ENCODE measurements at places on chromosomes 11 and 22.

DNA sequence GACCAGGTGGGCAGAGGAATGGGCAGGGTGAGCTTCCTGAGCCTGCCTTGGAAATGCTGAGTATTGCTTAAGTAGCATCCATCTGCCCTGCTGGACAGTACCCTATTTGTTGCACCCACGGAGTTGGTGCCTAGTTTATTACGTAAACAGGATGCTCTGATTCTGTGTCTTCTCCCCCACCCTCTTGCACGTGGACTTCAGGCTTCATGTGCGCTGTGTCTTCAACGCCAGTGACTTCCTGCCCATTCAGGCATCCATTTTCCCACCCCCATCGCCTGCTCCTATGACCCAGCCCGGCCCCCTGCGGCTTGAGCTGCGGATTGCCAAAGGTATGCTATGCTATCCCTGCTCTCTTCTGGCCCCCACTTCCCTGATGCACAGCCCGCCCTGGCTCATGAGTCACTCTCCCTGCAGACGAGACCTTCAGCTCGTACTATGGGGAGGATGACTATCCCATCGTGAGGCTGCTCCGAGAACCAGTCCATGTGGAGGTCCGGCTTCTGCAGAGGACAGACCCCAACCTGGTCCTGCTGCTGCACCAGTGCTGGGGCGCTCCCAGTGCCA, 5.7 kb downstream of the ZP1 start:
- H3K27ac ChIP-seq, result no peak overlapping the region
- H3K36me3 ChIP-seq, result no peaks in the 10 kb centered on the region
- no peak overlapping the region for H3K4me3 ChIP-seq

DNA sequence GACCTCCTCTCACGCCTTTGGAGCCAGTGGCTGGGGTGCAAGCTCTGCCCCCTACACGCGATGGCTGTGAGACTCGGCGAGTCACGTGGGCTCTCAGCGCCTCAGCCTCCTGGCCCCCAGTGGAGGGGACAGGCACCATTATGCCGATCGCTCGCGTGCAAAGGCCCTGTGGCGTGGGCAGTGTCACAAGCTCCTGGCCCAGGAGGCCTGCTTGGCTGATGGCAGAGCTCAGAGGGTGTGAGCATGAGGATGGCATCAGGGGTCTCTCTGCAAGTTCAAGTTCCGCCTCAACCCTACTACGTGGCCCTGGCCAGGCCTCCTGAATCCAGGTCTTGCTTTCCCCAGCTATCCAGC, 90.8 kb upstream of the KCNQ1OT1 start:
- no peaks in the 10 kb centered on the region for H3K36me3 ChIP-seq
- no peak overlapping the region for H3K4me3 ChIP-seq
- no peak for DNase-seq
- H3K27ac ChIP-seq, result no peak overlapping the region
- no peaks in the 10 kb centered on the region for H3K4me1 ChIP-seq

GRCh38 chr11:36360826-36361415, 64.8 kb downstream of the PRR5L start:
- peak overlapping the region; percentile 11 for H3K4me3 ChIP-seq
- H3K36me3 ChIP-seq, result no peaks in the 10 kb centered on the region
- H3K27ac ChIP-seq, result no peak overlapping the region
- peaks cover 49% of the 10 kb centered on the region for H3K4me1 ChIP-seq

GRCh38 chr11:126892756-126893155, 107.8 kb downstream of the KIRREL3 start:
- no peak overlapping the region for H3K4me3 ChIP-seq
- H3K36me3 ChIP-seq, result no peaks in the 10 kb centered on the region
- no peak for DNase-seq
- no peak overlapping the region for H3K27ac ChIP-seq
- peaks cover 2% of the 10 kb centered on the region for H3K4me1 ChIP-seq
- H3K27me3 ChIP-seq, result peaks cover 2% of the 10 kb centered on the region

- no peaks in the 10 kb centered on the region for H3K4me1 ChIP-seq
- no peaks in the 10 kb centered on the region for H3K36me3 ChIP-seq
- no peaks in the 10 kb centered on the region for H3K27me3 ChIP-seq
- peak; percentile 73 for DNase-seq
Measured at GRCh38 chr22:24875862-24876506, 70.0 kb downstream of the SGSM1 start.

GRCh38 chr11:87405356-87405755, 367.6 kb downstream of the TMEM135 start:
- H3K4me3 ChIP-seq, result no peak overlapping the region
- no peaks in the 10 kb centered on the region for H3K36me3 ChIP-seq

DNA sequence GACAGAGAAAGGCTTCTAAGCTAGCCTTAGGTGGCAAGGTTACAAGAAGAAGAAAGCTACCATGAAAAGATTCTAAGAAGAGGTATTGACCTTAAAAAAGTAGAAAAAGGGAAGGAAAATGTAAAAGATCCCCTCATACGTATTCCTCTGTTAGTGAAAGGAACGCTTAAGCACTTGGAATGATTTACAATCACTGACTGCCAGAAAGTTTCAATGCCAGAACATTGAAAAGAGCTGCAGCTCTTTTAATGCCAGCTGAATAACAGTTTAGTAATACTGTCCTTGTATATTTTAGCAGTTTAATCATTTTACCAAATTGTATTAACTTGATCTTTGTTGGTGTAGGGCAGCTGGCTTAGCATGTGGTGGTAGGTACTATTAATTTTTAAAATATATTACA, 650.7 kb downstream of the FAM181B start:
- H3K4me1 ChIP-seq, result no peaks in the 10 kb centered on the region
- no peaks in the 10 kb centered on the region for H3K27me3 ChIP-seq
- H3K4me3 ChIP-seq, result no peak overlapping the region
- DNase-seq, result no peak
- no peak overlapping the region for H3K27ac ChIP-seq
- H3K36me3 ChIP-seq, result no peaks in the 10 kb centered on the region

DNA sequence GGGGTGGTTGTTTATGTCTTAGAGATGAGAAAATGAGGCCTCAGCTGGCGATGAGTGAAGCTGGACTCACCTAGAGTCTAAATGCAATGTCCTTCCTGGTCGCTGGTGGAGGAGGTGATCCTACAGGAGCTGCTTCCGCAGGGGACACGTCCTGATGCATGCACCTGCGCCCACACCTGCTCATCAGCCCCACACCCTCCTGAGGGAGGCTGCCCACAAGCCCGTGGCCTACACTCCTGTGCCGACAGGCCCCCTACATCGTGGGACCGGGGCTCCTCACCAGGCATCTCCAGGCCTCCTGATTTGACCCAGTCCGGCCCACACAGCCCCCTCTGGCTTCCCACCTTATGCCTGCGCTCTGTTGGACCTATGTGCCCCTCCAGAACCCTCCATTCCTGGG, 857.2 kb downstream of the TBC1D22A start:
- H3K27me3 ChIP-seq, result no peaks in the 10 kb centered on the region
- no peak overlapping the region for H3K4me3 ChIP-seq
- no peak for DNase-seq
- no peaks in the 10 kb centered on the region for H3K36me3 ChIP-seq
- no peaks in the 10 kb centered on the region for H3K4me1 ChIP-seq

DNA sequence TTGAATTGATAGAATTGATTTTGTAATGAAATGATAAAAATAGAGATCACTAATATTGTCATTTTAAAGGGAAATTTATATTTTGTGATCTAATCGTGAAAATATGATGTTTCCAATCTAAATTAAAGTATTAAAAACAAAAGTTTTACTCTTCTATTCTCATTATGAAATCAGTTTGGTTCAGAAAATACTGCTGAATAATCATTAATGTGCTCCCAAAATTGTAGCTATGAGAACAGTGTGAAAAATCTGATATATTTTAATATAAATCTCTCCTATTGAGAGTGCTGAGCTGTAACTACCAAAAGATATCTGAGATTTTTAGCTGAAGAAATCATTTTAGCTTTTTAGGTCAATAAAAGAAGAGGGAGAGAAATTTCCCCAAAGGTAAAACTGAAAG, 287.5 kb upstream of the ANO3 start:
- H3K27ac ChIP-seq, result no peak overlapping the region
- H3K36me3 ChIP-seq, result no peaks in the 10 kb centered on the region
- H3K4me1 ChIP-seq, result no peaks in the 10 kb centered on the region
- no peaks in the 10 kb centered on the region for H3K27me3 ChIP-seq
- DNase-seq, result no peak

DNA sequence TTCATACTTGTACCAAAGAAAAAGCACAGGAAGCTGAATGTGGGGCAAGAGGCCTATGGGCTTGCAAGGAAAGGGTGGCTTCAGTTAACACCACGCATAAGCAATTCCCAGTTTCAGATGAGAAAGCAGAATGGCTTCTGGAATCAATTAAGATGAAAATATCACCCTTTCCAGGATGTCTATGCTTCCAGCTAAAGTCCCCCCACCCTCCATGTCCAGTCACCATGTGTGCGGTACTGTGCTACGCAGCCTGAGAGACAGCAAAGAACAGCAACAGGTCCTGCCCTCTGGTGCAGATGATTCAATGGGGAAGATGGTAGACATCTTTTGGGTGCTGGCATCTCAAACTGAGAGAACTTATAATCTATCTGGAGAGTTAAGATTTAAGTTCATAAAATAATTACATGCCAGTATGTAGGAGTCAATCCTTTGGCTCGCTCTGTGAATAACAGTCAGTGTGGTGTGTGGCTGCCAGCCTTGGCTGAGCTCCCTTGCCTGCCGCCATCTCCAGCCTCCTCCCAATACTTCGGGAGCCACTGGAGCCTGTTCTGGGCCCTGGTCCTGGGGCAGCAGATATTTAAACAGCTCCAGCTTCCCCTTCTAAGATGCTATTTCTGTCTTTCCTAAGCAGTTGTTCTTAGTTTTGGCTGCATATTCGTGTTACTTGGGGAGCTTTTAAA, 44.5 kb downstream of the ME3 start:
- H3K4me3 ChIP-seq, result no peak overlapping the region
- H3K27ac ChIP-seq, result no peak overlapping the region
- no peaks in the 10 kb centered on the region for H3K36me3 ChIP-seq
- H3K27me3 ChIP-seq, result peaks cover 7% of the 10 kb centered on the region
- DNase-seq, result no peak

DNA sequence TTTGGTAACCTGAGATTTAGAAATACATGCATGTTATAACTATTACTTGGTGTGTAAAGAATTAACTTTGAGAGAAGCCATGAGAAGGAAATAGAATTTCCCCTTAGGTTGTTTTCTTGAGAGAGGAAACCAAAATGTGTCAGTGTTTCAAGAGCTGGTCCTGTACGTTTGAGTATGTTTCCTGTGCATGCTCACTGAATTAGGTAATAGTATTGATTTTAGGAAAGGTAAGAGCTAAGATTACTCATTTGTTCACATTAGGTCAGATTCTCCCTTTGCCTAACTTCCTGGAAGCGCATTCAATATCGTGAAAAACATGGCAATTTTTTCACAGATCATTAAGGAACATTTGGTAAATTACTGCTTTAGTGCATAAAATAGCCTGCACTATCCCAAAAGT, 49.3 kb upstream of the RDX start:
- peak overlapping the region; percentile 61 for H3K4me3 ChIP-seq
- peak; percentile 66 for DNase-seq
- H3K27me3 ChIP-seq, result no peaks in the 10 kb centered on the region
- peaks cover 57% of the 10 kb centered on the region for H3K4me1 ChIP-seq
- H3K36me3 ChIP-seq, result peaks cover 13% of the 10 kb centered on the region

GRCh38 chr22:22022947-22023534, 40.5 kb upstream of the TOP3B start:
- no peak overlapping the region for H3K27ac ChIP-seq
- DNase-seq, result no peak
- H3K4me3 ChIP-seq, result no peak overlapping the region
- H3K4me1 ChIP-seq, result peaks cover 3% of the 10 kb centered on the region

DNA sequence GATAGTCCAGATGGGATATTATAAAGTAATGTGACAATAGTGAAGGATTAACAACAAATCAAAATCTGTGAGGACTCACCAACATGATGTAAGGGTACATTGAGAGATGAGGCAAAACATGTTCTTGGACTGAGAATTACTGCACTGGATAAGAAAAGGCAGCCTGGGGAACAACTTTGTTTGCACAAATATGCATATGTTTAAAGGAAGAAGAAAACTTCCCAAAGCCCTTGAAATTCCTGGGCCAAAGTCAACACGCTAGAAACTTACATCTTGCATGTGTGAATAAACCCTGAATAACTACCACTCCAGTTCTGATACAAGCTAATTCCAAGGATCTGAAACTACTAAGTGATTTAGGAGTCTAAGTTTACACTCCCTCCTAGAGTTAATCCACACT, 1.1 kb downstream of the OR52A5 start:
- no peak overlapping the region for H3K27ac ChIP-seq
- H3K36me3 ChIP-seq, result no peaks in the 10 kb centered on the region
- no peaks in the 10 kb centered on the region for H3K27me3 ChIP-seq
- H3K4me3 ChIP-seq, result no peak overlapping the region

- DNase-seq, result no peak
- H3K4me1 ChIP-seq, result peaks cover 2% of the 10 kb centered on the region
- peaks cover 2% of the 10 kb centered on the region for H3K27me3 ChIP-seq
- H3K36me3 ChIP-seq, result no peaks in the 10 kb centered on the region
Measured at GRCh38 chr22:44632541-44633396, 69.2 kb upstream of the PRR5 start.

DNA sequence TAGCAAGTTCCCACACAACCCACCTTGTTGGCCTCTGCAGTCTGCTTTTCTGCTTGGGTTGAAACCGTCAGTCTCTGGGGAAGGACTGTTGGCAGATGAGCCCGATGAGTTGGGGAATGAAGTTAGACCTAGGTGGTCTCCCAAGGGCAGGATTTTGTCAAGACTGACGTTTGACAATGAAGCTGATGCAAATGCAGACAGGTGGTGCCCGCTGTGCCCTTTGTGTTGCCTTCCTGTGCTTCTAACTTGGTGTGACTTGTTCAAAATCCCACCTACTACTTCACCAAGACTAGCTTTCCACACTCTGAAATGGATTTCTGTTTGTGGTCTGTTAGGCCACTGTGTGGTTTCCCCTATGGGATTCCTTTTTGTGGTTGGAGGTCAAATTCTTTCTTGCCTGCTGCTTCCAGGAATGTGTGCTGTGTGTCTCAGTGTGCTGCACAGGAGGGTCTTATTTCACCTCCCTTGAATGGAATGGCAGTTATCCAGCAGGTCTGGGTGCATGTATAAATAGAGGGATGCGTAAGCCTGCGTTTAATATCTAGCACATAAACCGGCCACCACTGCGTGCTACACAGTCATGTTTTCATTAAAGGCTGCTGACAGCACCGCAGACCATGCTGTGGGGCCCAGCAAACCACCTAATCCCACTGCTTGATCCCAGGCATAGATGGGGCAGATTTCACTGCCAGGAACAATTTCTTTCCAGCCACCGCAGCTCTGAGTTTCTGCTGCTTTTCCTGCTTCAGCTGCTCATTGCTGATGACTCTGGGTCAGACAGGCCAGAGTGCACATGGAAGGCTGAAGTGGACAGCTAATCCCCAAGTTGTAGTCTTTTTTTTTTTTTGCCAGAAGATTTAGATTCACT, 44.8 kb downstream of the ADAMTS8 start:
- no peak overlapping the region for H3K27ac ChIP-seq
- no peaks in the 10 kb centered on the region for H3K27me3 ChIP-seq
- H3K36me3 ChIP-seq, result no peaks in the 10 kb centered on the region
- H3K4me3 ChIP-seq, result no peak overlapping the region
- H3K4me1 ChIP-seq, result peaks cover 8% of the 10 kb centered on the region
